Naive B cell (primary cell): ENCODE measurements at places on chromosomes 2 and 18.
A peak's percentile ranks its signal among the peaks of the same experiment; 100 is the strongest.

- no peak for DNase-seq
These were observed 6.5 kb downstream of the HSPE1 start for GRCh38 chr2:197506658-197507057.

- no peak for DNase-seq
These were observed 28.2 kb upstream of the INO80C start for GRCh38 chr18:35525795-35526494.

DNA sequence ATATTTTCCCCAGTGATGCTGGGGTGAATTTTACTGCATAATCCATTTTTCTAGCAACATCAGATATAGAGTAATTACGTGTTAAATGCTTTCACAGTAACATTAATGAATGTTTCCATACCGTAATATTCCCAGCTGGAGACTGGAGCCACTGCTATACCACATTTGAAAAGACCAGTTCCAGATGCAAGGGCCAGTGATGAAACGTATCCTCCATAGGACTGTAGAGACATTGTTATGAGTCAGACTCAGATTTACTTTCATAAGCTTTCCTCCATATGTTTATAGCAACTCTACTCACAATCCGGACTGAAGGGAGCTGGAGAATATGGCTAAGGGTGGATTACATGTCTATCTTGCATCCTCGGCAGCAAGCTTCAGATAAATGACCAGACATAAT, 22.7 kb upstream of the GCG start:
- DNase-seq, result no peak

GRCh38 chr2:162090109-162090508, 16.1 kb upstream of the DPP4 start:
- DNase-seq, result no peak

DNA sequence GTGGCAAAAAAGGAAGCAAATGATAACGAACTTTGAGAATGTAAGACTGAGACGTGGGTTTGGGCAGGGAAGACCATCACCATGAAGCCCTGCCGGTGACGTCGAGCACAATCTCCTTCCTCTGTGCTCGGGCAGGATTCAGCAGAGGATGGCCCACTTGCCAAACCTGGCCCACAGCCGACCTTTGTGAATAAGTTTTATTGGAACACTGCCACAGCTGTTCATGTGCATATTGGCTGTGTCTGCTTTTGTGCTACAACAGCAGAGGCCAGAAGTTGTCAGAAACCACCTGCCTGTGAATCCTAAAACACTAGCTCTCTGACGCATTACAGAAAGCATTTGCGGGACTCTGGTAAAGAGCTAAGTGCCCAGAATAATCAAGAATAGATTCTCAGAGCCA, 223.9 kb downstream of the MYT1L start:
- no peak for DNase-seq

- DNase-seq, result no peak
These were observed 115.3 kb downstream of the METTL8 start for GRCh38 chr2:171318463-171318934.

DNA sequence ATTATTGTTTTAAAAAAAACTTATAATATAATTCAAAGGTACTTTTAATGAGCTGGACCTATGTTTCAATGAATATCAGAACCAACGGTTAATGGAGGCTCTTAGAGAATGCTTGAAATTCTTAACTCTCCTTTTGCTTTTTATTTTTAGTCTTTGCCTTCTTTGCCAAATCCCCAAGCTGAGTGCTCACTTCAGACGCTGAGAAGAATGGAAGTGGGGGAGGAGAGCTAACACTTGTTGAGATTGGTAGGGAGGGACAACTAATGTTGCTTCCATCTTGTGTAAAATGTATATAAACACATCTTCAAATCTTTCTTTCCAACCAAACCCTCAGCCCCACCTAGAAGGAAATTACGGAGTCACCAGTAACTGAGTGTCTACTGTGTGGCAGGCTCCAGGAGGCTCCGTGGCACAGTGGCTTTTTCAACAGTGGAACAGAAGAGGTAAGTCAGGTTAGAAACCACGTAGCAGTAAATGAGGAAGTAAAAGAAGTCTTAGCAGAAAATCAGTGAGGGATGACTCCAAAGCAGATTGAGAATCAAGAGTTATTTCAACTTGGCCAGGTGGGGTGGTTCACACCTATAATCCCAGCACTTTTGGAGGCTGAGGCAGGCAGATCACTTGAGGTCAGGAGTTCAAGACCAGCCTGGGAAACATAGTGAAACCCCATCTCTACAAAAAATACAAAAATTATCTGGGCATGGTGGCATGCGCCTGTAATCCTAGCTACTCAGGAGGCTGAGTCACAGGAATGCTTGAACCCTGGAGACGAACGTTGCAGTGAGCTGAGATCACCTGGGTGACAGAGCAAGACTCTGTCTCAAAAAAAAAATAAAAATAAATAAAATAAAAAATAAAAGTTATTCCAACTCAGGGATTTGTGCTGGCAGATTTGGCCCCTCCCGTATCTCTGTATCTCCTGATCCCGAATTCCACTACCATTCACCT, 45.0 kb upstream of the CREB1 start:
- peak; percentile 69 for DNase-seq

DNA sequence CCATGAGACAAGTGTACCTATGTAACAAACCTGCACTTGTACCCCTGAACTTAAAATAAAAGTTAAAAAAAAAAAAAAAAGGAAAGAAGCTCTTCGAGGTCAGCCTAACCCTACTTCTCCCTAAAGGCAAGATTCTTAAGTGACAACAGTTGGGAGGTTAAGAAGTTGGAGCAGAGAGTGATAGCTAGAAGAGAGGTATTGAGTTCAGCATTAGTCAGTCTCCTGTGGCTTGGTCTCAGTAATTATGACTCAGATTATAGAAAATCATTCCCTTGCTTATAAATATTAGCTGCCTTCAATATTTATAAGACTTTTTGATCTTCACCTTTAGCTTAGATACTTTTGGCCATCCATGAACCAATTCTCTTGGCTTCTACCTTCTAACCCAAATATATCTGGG, 926.8 kb upstream of the SLC39A10 start:
- DNase-seq, result no peak

GRCh38 chr2:177154809-177155208, 57.8 kb upstream of the HNRNPA3 start:
- DNase-seq, result no peak

GRCh38 chr2:112959109-112959812, 18.5 kb upstream of the IL36G start:
- DNase-seq, result no peak

GRCh38 chr2:42928692-42929545, 136.5 kb upstream of the HAAO start:
- DNase-seq, result no peak

- DNase-seq, result no peak
These were observed 415.0 kb downstream of the TMX3 start for GRCh38 chr18:68299906-68300305.

DNA sequence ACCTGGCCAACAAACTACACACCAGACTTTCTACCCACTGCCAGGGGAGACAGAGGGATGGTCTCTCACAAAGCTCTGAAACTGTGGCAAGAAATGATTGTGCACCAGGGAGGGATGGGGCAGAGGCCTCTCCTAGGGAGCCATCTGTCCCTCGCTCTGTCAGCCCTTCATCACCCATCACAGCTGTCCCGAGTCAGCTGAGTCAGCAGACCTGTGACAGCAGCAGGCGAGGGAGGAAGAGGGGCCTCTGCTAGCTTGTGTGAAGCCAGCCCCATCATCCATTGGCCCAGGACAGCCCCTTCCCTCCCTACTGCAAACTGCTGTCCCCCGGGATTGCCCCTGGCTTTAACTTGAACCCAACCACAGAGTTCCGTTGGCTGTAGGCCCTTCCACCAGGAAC, 5.0 kb downstream of the SH2D6 start:
- no peak for DNase-seq

DNA sequence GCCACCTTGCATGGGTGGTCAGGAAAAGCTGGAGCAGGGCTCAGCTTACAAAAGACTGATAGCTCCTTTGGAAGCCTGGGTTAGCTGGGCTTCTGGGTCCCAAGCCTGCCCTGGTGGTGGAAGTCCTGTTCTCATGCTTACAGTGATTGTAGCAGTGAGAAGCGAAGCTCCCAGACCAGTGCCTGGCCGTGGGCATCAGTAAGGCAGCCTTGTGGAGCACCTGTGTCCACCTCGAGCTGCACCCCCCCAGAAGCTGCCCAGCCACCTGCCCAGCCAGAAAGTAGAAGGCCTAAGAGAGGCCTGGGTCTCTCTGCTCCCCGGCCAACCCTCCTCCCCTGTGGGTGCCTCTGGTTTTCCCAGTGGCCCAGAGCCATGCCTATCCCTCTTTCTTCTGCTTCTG, 10.5 kb downstream of the GLI2 start:
- DNase-seq, result no peak

GRCh38 chr2:127560201-127560930, 24.9 kb downstream of the MYO7B start:
- DNase-seq, result no peak

- DNase-seq, result no peak
These were observed 20.6 kb downstream of the MBD2 start for GRCh38 chr18:54203914-54204313.

DNA sequence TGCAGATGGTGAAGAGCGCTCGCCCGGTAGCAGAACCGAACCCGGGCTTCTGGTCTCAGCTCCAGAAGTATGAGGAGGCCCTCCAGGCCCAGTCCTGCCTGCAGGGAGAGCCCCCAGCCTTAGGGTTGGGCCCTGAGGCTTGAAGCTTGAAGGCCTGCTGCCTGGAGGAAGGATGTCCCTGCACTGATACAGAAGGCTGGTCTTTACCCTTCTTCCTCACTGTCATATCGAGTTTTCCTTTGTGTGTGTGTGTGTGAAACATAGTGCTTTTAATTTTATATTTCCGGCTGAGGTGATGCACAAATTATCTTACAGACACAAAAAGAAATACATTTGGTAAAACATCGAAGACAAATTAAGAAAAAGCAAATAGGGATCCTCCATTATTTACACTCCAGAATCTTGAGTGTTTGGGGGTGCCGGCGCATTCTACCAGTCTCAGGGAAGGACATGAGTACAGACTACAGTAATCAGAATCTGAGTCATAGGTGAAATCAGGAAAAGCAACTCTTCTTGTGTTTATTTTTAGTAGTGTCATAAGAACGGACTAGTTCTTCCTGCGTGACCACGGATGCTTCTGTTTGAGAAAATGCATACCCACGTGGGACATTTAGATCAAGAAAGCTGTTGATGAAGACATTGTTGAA, 1.3 kb downstream of the DUSP28 start:
- no peak for DNase-seq

DNA sequence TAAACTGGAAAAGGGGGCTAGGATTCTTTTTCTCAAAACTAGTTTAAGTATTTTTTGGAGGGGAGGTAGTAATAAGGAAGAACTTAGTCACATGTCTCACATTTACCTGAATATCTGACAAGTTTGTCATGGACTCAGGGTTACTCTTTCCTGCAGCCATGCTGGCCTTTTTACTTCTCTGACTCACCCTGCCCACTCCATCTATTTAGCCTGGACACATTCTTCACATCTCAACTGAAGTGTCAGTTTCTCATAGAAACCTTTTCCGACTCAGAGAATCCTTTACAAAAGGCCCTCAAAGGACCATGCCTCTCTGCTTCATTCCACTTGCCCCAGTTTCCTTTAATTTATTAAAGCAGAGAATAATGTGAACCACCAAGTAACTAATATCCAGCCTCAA, 42.6 kb downstream of the SCN7A start:
- DNase-seq, result no peak

DNA sequence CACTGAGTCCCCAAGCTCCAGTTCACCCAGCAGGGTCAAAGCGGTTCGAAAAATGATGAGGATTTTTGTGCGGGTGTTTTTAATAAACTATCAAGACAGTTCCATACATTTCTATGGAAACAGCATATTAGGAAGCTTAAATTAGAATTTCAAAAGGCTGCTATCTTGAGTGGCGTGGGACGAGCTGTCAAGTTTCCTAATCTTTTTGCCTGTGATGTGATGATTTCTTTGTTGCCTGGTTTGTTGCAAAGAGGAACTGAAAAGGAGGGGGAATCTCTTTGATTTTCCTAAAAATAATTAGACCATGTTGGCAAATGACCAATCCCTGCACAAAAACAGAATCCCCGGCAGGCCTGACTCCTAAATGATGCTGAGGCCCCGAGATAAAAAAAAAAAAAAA, 66.1 kb upstream of the ATG16L1 start:
- no peak for DNase-seq

DNA sequence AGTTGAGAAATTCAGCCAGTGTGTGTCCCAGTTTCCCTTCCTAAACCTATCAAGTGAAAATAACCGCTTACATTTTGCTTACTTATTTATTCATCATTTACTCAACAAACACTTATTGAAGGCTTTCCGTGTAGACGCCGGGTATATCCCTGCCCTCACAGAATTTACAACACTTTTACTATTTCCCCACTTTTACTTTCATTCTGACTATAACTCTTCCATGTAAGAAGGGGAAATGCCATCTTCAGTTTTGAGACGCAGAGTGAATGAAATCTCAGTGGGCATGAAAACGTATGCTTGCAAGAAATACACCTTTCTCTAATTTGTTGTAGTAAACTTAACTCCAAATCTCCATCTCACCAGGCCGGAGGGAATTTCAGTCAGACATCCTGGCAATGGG, 251.0 kb upstream of the CHAC2 start:
- no peak for DNase-seq

DNA sequence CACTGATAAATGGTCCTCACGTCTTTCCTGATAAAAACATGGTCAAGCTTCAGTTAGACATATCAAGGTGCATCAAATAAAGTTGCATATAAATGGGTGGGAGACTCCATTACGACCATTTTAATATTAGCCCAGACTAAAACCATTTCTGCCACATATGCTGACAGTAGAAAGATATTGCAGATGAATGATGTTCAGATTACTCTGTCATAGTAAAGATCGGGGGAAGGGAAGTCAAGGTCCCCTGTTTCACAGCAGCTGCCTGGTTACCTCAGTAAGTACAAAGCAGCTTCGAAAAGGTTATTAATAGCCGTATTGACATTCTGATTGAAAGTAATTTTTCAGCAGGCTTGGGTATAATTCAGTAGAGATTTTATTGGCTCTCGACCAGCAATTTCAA, 927.7 kb upstream of the CDH2 start:
- DNase-seq, result no peak

GRCh38 chr18:27656167-27656778, 471.2 kb upstream of the CHST9 start:
- no peak for DNase-seq

DNA sequence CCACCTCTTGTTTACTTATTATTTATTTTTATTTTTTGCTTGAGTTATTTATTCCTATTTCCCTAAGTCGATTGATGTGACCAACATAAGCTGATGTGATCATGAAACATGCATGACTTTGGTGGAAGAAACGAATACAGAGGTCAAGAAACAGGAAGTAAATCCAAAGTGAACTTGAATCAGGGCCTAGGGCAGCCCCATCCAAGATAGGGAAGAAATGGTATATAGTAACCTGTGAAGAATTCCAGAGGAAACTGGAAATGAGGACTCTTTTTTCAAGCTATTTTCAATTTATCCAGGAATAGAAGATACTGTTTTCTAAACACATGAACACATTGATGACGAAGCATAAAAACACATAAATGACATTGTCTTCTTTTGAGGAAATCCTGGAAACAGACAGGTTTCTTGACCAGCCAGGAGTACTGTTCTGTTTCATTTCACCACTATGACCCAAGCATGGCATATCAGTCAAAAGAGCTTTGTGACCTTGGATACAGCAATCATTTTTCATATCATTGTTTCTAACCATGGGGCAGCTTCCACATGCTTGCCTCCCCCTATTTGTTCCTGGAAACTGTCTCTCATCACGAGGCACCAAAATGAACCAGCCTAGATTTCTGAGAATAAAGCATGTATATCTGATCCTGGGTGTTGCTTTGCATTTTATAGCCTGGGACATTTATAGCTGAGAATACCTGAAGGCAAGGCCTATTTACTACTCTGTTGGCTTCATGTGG, 9.1 kb upstream of the LCLAT1 start:
- DNase-seq, result no peak

- DNase-seq, result no peak
These were observed 25.1 kb downstream of the MAL start for GRCh38 chr2:95050385-95051300.

- no peak for DNase-seq
These were observed 929.1 kb downstream of the DSC3 start for GRCh38 chr18:30113454-30113853.
